NCI-H510A treated with DMSO at 0.1 percent for 48 hours (cell line): ENCODE measurements at places on chromosomes 2 and 18.

- DNase-seq = no peak
Observed at GRCh38 chr18:67400502-67401117, 115.9 kb downstream of the DSEL start.

- DNase-seq = no peak
Observed at GRCh38 chr18:55503167-55503820, 84.7 kb downstream of the TCF4 start.

DNA sequence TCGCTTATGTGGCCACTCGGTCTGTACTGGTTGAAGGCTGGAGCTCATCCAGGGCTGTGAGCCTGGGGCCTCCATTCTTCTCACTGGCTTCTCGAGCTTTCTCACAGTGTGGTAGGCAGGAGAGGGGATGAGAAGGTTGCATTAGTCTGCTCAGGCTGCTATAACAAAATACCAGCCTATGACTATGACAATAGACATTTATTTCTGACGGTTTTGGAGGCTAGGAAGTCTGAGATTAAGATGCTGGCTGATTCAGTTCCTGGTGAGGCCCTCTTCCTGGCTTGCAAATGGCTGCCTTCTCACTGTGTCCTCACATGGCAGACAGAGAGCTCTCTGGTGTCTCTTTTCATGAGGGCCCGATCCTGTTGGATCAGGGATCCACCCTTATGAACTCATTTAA is 6.2 kb upstream of the STK25 start:
- DNase-seq = no peak

- peak; percentile 60 for DNase-seq
Observed at GRCh38 chr2:182081602-182082260, 96.1 kb downstream of the PPP1R1C start.

- DNase-seq = no peak
Observed at GRCh38 chr2:151297882-151298281, 8.4 kb upstream of the NMI start.

GRCh38 chr18:62998443-62998842 is 283.1 kb downstream of the PHLPP1 start:
- no peak for DNase-seq

DNA sequence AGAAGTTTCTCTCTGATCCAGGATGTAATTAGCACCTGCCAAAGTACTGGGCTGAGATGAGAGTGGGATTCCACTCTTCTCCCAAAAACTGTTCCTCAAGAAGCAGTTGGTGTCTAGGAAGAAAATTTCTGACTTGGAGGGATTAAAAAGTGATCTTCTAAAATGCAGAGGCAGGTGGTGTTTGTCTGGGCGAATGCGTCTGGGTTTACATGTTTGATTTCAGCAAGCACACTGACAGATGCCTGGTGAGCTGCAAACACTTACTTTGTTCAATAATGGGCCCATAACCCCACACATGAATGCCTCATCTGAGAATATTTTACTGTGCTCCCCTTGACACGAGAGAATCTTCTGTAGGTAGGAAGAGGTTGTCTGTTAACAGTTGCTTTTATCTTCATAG is 24.3 kb upstream of the KCNF1 start:
- no peak for DNase-seq

- DNase-seq = peak; percentile 80
Observed at GRCh38 chr2:74845217-74845751, 11.4 kb downstream of the HK2 start.

DNA sequence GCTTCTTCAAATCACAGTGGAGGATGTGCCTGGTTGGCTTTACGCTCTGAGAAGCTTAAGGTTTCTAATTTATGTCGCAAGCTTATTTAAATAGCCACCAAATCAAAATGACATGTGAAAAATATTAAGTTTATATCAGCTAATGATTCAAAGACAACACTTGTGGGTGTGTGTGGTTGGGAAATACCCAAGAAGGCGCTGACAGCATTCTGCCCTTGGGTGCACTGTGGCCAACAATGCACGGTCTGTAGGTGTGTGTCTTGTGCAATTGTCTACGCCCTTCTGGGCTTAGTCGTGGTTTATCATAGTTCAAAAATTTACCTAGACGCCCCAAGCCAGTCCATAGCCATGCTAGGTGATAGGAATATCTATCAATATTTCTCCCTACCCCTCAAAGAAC is 60.9 kb downstream of the KCTD1 start:
- DNase-seq = no peak

- DNase-seq = no peak
Observed at GRCh38 chr18:25038261-25038660, 313.7 kb downstream of the ZNF521 start.

DNA sequence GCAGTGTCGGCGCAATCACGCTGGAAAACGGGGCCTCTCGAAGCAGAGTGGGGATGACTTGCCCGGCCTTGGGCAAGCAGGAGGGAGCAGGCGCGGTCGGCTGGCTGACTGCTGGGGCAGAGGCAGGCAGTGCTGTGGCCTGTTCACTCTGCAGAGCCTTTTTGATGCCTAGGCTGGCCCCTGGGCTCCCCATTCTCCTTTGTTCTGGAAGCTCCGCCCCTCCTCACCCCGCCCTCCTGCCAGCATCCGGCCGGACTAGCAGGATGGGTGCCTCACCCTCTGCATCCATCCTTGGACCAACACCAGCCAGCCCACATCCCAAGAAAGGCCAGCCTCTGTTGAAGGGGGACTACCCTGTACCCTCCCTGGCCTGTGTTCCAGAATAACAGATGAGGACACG is at the start of gene ASPRV1:
Gene ASPRV1 (minus strand): TSS at position 136 of the 400 bp plus-strand sequence. CDS start 195 bp downstream, outside the sequence.
- DNase-seq = no peak

GRCh38 chr2:40318921-40319320 is 133.0 kb downstream of the SLC8A1 start:
- DNase-seq = no peak

GRCh38 chr2:85753035-85753524 is 711 bp upstream of the ATOH8 start:
- no peak for DNase-seq

GRCh38 chr2:234521536-234521935 is 24.7 kb upstream of the ARL4C start:
- no peak for DNase-seq

GRCh38 chr18:8413189-8413588 is 196.0 kb upstream of the RAB12 start:
- no peak for DNase-seq

DNA sequence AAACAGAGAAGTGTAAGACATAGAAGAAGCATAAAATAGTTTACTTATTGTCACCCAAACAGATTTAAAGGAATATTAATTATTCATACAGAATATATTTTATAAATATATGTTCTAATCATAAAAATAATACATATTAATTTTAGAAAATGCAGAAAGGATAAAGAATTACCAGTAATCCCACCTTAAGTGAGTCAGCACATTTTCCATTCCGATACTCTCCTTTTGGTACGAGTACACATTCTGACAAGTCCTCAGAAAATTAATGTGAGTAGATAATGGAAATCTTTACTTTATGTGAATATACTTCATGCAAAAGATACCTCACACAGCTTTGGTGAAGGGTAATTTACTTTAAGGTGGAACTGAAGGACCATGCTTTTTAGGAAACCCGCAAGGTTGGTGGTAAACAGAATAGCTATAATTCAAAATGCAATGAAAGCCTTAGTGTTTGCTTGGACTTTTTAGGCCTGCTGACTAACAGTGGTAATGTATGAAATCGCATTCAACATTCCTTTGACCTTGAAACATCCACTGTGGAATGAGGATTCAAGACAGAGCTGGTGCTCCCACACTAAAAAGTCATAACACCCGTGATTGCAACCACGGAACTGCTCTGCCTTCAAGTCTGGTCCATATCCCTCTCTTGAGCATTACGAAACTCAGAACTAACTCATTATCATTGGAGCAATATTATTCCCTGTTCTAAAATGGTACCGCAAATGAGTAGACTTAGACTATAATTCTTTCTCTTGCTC is 28.1 kb upstream of the HTR2B start:
- no peak for DNase-seq

GRCh38 chr2:170525566-170525900 is 189.6 kb upstream of the SP5 start:
- no peak for DNase-seq

DNA sequence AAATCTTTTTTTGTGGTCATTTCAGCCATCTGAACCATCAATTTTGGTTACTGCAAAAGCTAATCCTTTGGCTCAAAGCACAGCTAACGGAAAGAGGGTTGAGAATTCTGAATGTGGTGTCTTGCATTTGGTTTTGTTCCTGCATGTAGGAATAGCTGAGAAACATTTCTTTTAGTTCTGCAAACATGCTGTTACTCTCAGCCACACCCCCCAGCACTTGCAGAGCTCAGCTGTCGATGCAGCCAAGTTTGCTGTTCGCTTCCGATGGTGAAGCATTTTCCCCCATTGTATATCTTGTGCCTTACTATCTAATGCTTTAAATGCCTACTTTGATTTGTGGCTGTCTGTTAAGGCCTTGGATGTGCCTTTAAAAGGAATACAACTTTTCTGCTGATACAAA is 294.9 kb upstream of the FANCL start:
- no peak for DNase-seq

GRCh38 chr2:65708086-65708485 is 275.7 kb upstream of the SPRED2 start:
- DNase-seq = no peak

GRCh38 chr2:24162494-24162893 is 12.4 kb upstream of the FAM228A start:
- no peak for DNase-seq

- DNase-seq = no peak
Observed at GRCh38 chr2:68244456-68244855, 7.9 kb downstream of the PPP3R1 start.

DNA sequence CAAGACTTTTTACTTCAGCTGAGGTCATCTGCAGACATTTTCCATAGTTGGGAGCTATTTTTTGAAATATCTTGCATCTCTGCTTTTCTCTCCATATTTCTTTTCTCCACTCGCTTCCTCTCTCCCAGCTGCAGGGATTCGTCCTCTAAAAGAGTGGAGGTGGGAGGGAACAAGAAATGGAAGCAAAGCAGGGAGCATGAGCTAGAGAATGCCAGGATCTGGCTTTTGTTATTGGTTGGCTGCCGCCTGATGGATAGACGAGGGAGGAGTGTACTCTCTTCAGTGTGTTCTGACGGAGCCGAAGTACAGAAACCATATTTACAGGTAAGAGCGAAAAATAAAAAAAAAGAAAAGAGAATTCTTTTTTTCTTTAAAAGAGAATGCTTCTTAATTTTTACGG is at the start of gene CSRNP3:
Gene CSRNP3 (plus strand): TSS at position 282 of the 400 bp plus-strand sequence. CDS start 125,368 bp downstream, outside the sequence.
- peak; percentile 91 for DNase-seq

GRCh38 chr2:74552914-74553811 is 579 bp downstream of the LOXL3 start:
- DNase-seq = peak; percentile 53

- peak; percentile 65 for DNase-seq
Observed at GRCh38 chr18:12726774-12727550, 24.1 kb downstream of the PSMG2 start.

DNA sequence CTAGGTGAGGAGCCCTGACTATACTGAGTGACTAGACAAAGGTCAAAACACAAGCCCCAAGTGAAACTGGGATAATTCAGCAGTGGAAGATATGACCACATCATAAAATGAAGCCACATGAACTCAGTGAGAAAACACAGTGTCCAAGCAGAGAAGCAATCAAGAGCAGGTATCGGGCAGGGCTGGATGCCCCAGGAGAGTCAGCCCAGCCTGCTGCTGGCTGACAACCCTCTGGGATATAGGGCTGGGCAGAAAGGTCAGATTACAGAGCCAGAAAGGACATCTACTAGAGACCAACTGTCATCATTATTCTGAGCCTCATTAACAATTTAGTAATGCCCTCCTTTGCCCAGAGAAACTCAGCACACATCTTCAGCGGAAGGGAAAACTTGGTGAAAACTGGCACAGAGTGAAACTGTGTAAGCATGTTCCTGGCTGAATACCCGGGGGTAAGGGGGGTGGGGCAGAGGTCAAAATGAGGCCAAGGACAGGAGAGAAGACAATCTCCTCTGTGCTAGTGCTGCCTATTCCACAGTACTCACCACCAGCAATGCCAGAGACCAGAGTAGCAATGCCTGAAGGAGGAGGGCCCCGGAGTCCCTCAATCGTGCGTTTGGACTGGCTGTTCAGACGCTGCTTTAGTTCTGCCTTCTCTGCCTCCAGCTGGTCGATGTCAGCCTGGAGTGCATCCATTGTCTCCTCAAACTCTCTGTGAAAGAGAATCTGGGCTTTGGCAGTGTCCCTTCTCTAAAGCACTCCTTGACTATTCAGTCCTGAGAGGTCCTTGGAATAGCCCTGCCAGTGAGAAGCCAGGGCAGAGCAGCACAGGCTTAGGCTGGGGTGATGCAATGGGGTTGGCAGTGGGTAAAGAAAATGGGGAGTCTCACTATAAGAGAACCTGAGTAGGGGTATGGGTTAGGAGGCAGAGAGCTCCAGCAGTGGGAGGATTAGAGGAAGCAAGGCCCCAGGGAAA is 15.3 kb downstream of the DCTN1 start:
- no peak for DNase-seq

DNA sequence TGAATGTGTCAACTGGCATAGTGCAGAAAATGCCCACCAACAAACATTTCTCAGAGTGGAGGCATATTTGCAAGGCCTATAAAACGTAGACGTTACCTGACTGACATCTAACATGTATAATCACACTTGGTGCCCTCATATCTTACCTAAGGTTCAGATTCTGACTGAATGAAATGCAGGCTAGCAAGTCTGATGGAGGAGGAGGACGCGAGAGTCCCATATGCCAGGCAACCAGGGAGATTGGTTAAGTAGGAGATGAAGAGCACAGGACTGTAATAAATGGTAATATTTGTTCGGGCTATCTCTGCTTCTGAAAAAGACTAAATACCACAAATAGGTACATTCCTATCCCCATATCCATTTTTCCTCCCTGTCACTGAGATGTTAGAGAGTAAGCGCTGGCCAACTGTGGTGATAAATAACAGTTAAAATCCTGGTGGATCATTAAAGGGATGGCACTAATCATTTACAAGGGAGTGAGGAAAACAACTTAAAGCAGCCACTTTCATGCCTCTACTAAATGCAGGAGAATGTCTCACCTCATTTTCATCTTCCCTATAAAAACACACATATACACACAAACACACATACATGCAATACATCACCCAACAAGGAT is 217.2 kb downstream of the TMEM163 start:
- no peak for DNase-seq

DNA sequence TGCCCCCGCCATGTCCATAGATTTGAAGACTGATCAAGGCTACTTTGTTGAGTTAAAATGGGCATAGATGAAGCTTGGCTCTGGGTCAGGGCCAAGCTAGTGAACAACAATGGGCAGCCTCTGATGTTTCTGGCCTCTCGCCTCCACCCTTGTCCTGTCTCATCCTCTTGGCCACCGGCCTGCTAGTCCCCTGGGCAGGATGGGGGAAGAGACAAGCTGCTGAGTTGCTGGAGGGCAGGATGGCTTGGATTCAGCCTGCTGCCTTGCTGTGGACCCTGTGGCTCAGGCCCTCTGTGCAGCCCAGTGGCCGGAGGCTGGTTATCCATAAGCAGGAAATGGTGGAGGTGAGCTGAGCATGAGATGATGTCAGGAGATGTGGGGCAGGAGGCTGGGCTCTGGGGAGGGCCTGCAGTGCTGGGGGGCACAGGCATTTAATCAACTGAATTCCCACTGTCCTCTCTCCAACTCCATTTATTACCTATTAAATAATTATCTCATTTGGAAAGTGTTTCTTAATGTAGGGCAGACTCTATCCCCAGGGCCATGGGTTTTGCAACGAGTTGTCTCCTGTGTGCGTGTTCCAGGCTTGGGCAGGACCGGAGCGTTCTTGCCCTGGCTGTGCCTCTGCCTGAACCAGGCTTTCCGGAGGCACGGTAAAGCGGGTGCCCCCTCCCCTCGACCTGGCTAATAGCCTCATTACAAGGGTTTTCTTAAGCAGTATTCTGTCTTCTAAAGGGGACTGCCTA is 122.9 kb downstream of the GLI2 start:
- no peak for DNase-seq
